ENCODE measurements at places on chromosomes 3 and 15.

GRCh38 chr3:158260392-158260791, 150.5 kb downstream of the RSRC1 start:
- H3K36me3 ChIP-seq, result no peaks in the 10 kb centered on the region
- no peak overlapping the region for H3K27ac ChIP-seq
- H3K4me1 ChIP-seq, result no peaks in the 10 kb centered on the region
- no peak for DNase-seq
- H3K4me3 ChIP-seq, result no peak overlapping the region

- no peak overlapping the region for H3K4me3 ChIP-seq
- peaks cover 5% of the 10 kb centered on the region for H3K36me3 ChIP-seq
- DNase-seq, result no peak
- H3K27me3 ChIP-seq, result no peaks in the 10 kb centered on the region
- no peaks in the 10 kb centered on the region for H3K4me1 ChIP-seq
Measured at GRCh38 chr15:39939487-39940452, 5.9 kb downstream of the EIF2AK4 start.

DNA sequence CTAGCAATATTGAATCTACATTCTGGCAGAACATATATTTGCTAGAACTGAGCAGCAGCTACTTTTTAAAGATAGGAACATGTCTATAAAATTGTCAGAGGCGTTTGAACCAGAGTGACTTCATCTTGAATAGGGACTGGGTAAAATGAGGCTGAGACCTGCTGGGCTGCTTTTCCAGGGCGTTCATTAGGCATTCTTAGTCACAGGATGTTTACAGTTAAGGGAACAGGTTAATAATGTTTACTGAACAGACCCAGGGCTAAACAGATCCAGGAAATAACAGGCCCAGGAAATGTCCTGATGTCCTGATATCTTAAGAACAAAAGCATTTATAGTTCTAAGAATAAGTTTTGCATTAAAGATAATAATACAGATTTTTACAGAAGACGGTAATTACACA, 34.5 kb upstream of the B3GALNT1 start:
- no peak for DNase-seq
- no peak overlapping the region for H3K4me3 ChIP-seq
- no peak overlapping the region for H3K27ac ChIP-seq

DNA sequence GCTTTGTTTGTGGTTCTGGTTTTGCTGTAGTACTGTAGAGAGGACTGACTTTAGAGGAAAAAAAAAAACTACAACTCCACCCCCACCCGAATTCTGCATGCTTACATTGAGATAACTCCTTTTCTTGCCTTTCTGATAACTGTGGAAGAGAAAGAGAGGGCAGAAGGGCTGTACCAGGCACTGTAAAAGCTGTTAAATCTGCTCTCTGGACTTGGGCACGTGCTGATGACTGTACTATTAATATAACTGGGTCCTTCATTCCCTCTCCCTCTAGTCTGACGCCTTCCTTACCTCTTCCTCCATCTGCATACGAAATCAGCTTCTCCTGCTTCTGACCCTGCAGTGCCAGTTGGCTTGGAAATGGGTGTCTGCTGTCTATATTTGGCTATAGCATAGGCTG, 15.0 kb downstream of the MAPKBP1 start:
- no peak for DNase-seq
- H3K4me3 ChIP-seq, result no peak overlapping the region
- no peaks in the 10 kb centered on the region for H3K27me3 ChIP-seq
- peak overlapping the region; percentile 82 for H3K27ac ChIP-seq
- peaks cover 10% of the 10 kb centered on the region for H3K4me1 ChIP-seq

- H3K36me3 ChIP-seq, result no peaks in the 10 kb centered on the region
- DNase-seq, result no peak
- H3K27me3 ChIP-seq, result no peaks in the 10 kb centered on the region
Measured at GRCh38 chr3:12285003-12285555, 3.8 kb upstream of the PPARG start.

DNA sequence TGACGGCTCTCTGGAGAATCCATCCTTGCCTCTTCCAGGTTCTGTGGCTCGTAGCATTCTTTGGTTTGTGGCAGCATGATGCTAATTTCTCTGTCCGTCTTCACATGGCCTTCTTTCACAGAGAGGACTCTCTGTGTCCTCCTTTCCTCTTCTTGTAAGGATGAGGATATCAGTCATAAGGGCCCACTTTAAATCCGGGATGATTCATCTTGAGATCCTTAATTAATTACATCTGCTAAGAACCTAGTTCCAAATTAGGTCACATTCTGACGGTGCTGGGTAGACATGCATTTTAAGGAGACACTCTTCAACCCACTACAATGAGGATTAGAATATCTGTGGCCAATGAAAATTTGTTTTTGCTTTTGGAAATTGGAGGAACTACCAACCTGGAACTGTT, 15.7 kb upstream of the GXYLT2 start:
- H3K27me3 ChIP-seq, result no peaks in the 10 kb centered on the region
- H3K27ac ChIP-seq, result no peak overlapping the region
- H3K36me3 ChIP-seq, result no peaks in the 10 kb centered on the region
- H3K4me1 ChIP-seq, result no peaks in the 10 kb centered on the region
- no peak overlapping the region for H3K4me3 ChIP-seq
- DNase-seq, result no peak

GRCh38 chr3:31707286-31707685, 174.6 kb downstream of the STT3B start:
- H3K36me3 ChIP-seq, result no peaks in the 10 kb centered on the region
- no peaks in the 10 kb centered on the region for H3K4me1 ChIP-seq
- no peaks in the 10 kb centered on the region for H3K27me3 ChIP-seq
- H3K27ac ChIP-seq, result no peak overlapping the region
- DNase-seq, result no peak

DNA sequence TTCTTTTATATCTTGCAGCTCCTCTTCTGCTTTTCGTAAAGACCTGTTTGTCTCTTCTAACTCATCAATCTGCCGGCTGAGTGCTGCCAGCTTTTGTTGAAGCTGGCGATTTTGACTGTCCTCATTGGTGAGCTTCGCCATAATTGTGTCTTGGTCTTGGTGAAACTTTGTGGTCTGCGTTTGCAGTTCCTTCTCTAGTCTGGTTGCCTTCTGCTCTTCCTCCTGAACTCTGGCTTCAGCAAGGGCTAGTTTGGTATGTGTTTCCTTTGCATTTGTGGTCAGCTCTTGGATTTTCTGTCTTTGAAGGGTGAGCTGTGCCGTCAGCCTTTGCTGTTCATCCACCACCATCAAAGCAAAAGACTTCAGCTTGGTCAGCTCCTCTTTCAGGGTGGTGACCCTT, 32.9 kb downstream of the CMSS1 start:
- DNase-seq, result no peak
- no peaks in the 10 kb centered on the region for H3K36me3 ChIP-seq
- H3K27me3 ChIP-seq, result no peaks in the 10 kb centered on the region
- H3K27ac ChIP-seq, result no peak overlapping the region
- no peaks in the 10 kb centered on the region for H3K4me1 ChIP-seq

- no peaks in the 10 kb centered on the region for H3K27me3 ChIP-seq
- no peak overlapping the region for H3K27ac ChIP-seq
- H3K4me1 ChIP-seq, result peaks cover 2% of the 10 kb centered on the region
- H3K4me3 ChIP-seq, result no peak overlapping the region
- no peak for DNase-seq
Measured at GRCh38 chr3:197362081-197362480, 63.7 kb upstream of the DLG1 start.

GRCh38 chr3:14554715-14555114, 14.6 kb upstream of the GRIP2 start:
- DNase-seq, result no peak
- no peaks in the 10 kb centered on the region for H3K4me1 ChIP-seq
- H3K4me3 ChIP-seq, result no peak overlapping the region
- H3K27me3 ChIP-seq, result peaks cover 4% of the 10 kb centered on the region
- no peaks in the 10 kb centered on the region for H3K36me3 ChIP-seq

DNA sequence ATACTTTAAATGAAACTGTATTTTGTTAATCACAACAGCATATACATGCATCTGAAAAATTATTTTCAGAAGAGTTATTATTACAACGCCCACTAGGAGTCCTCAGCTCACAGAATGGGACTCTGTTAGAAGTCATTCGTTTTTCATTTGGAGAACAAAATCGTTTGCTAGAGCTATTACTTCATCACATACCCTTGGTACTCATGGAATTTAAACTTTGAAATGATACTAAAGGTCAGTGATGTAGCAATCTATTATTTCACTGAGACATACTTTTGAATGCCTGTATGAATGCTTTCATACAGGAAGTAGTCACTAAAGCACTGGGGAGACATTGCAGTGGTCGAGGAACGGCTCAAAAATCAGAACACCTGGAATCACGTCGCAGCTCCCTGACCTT, 198.1 kb downstream of the MBNL1 start:
- DNase-seq, result no peak
- H3K4me3 ChIP-seq, result no peak overlapping the region
- no peak overlapping the region for H3K27ac ChIP-seq
- peaks cover 5% of the 10 kb centered on the region for H3K36me3 ChIP-seq

DNA sequence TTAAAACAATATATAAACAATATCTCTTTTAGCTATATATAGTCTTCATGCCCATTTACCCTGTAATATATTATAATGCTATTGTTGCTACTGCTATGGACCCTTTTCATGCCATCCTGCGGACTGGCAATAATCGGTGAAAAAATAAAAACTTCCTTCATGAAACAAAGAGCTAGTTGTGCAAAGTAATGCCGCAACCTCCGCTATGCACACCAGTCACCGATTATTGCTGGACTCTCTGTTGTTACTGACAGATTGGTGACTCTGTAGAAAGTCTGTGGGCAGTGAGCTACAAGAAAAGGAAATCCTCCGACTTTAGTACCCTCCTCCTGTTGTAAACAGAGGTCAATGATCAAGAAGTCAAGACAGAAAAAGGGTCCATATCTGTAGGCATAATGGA, 17.9 kb upstream of the ICE2 start:
- no peaks in the 10 kb centered on the region for H3K27me3 ChIP-seq
- DNase-seq, result no peak
- no peak overlapping the region for H3K4me3 ChIP-seq
- peaks cover 3% of the 10 kb centered on the region for H3K36me3 ChIP-seq

GRCh38 chr3:189975391-189975990, 145.2 kb downstream of the P3H2 start:
- no peaks in the 10 kb centered on the region for H3K4me1 ChIP-seq
- H3K36me3 ChIP-seq, result no peaks in the 10 kb centered on the region
- peak overlapping the region; percentile 2 for H3K27ac ChIP-seq

DNA sequence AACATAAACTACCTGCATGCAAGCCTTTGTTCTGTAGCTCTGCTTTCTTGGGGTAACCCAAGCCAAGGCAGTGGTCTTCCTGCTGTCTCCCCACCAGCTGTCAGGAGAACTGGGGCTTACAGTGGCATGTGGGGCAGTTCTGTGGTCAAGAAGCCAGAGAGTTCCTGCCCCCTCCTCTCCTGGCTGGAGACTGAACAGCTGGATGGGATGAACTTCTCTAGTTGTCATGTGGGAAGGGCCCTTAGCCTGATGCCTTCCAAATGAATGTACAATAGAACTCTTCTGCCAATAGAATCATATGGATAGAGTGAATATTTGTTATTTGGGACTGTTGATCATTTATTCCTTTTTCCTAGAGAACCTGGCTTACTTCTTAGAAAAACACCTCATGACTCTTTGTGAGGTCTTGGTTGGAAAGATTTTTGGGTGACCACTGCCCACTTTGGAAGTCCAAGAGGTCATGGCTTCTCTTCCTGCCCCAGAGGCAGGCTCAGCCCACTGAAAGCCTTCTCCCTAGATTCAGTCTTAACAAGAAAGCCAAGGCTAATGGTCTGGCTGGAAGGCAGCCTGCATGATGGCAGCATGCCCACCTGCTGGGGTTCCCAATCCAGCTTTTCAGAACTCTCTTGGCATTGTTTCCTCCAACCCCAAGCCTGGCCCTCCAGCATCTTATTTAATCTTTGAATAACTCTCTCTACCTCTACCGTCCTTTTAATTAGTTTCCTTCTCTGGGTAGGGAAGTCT, 462.9 kb upstream of the PROK2 start:
- no peak overlapping the region for H3K27ac ChIP-seq
- no peaks in the 10 kb centered on the region for H3K27me3 ChIP-seq
- no peak for DNase-seq
- no peak overlapping the region for H3K4me3 ChIP-seq
- peaks cover 6% of the 10 kb centered on the region for H3K4me1 ChIP-seq

DNA sequence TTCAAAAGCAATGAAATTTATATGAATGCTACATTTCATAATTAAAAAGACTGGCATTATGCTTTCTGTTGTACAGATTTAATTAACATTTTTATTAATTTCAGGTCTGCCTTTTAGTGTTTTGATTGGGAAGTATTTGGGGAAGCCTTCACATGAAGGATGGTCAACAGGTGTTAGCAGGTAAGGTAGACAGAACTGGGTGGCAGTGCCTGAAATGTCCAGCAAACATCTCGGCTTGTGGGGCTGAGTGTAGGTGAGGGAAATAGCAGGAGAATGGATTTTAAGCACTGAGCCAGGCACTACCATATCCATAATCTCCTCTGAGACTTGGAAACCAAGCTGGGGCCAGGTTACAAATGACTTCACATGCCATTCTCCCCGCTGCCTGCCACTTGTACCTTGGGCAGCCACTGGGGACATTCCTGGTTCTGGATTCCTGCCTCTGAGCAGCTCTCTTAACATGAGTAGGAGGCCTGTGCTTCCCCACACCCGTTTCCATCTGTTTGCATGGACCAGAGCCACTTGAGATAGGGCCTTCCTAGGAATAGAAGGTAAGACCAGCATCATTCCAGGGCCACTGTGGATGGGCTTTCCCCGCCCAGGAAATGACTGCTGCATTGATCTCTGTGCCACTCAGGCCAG, 125.9 kb upstream of the HES1 start:
- H3K4me1 ChIP-seq, result no peaks in the 10 kb centered on the region
- no peaks in the 10 kb centered on the region for H3K27me3 ChIP-seq
- H3K36me3 ChIP-seq, result no peaks in the 10 kb centered on the region
- no peak overlapping the region for H3K27ac ChIP-seq
- H3K4me3 ChIP-seq, result no peak overlapping the region

DNA sequence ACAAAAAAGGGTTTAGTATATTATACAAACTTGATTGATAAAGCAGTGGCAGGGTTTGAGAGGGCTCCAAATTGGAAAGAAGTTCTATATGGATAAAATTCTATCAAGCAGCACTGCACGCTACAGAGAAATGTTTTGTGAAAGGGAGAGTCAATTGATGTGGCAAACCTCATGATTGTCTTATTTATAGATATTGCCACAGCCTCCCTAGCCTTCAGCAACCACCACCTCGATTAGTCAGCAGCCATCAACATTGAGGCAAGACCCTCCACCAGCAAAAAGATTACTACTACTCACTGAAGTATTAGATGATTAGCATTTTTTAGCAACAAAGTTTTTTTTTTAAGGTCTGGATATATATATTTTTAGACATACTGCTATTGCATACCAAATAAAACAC, 296.7 kb downstream of the CHST2 start:
- H3K4me1 ChIP-seq, result no peaks in the 10 kb centered on the region
- H3K27me3 ChIP-seq, result no peaks in the 10 kb centered on the region
- no peaks in the 10 kb centered on the region for H3K36me3 ChIP-seq
- no peak overlapping the region for H3K27ac ChIP-seq

GRCh38 chr15:73800662-73801345, 47.7 kb upstream of the INSYN1 start:
- H3K4me3 ChIP-seq, result no peak overlapping the region
- no peaks in the 10 kb centered on the region for H3K4me1 ChIP-seq
- no peaks in the 10 kb centered on the region for H3K36me3 ChIP-seq
- peak overlapping the region; percentile 76 for H3K27ac ChIP-seq

All from breast epithelium (tissue), 4 donors.